ENCODE measurements at places on chromosomes 6 and 20. TPM values are rescaled to one million over a fixed set of nuclear protein-coding genes. Genes with fewer than 3 reads are reported as not detected.

CNPY3 gene
- 43.8 TPM for polyA plus RNA-seq

DNA sequence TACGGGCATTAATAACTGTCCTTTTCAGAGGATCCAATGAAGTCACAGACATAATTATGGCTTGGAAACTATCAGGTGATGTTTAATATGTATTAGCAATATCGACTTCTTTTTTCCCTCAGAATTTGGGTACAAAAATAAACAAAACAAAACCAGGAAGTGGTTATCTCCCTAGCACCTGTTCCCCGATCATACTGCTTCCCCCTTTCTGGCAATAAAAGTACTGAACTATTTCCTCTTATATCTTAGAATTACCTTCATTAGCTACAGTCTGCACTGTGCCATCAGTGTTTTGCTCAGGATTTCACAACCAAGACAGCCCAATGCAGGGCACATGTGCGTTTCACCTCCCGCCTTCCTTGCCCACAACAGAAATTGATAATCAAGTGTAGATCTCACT, 216.9 kb upstream of the BTBD3 start:
- no peak for DNase-seq

ESF1 gene
- polyA plus RNA-seq, result 9.2 TPM

DNA sequence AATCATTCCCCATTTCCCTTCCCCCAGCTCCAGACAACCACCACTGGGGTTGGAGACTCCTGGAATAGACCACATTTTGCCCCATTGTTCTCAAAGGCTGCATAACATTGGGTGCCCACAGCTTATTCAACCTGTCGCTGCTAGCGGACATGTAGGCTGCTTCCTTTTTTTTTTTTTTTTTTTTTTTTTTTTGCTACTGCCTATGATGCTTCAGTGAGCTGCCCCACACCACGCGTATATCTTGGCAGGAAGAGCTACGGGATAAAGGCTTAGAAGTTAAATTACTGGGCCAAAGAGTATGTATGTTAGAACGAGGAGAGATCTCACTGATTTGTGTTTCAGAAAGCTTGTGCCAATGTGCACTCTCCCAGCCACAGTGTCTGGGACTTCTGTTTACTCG, 7.0 kb downstream of the LBP start:
- DNase-seq, result peak; percentile 32

DNA sequence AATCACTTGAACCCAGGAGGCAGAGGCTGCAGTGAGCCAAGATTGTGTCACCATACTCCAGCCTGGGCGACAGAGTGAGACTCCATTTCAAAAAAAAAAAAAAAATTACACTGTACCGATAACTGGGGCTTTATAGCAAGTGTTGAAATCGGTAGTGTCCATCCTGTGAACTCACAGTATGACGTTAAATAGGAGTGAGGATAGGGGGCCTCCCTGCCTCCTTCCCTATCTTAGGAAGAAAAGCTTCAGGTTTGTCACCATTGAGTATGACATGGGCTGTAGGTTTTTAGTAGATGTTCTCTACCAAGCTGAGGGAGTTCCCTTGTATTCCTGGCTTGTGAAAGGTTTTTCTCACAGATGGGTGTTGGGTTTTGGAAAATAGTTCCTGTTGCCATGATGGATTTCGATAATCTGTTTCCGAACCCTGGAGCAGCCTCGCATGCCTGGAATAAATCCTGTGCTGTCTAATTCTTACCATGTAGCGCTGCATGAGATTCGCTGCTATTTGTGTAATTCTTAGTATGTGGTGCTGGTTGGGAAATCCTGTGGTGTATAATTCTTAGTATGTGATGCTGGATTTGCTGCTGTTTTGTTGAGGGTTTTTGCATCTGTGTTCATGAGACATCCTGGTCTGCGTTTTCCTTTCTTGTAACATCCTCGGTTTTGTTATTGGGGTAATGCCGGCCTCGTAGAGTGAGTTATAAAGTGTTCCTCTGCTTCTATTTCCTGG, 23.6 kb downstream of the NTSR1 start:
- DNase-seq, result no peak

GRCh38 chr6:71879016-71879415, 7.3 kb upstream of the RIMS1 start:
- DNase-seq, result no peak

GRCh38 chr6:135311446-135312200, 130.5 kb downstream of the MYB start:
- DNase-seq, result no peak

SKIC2 gene
- 48.8 TPM for polyA plus RNA-seq

DNA sequence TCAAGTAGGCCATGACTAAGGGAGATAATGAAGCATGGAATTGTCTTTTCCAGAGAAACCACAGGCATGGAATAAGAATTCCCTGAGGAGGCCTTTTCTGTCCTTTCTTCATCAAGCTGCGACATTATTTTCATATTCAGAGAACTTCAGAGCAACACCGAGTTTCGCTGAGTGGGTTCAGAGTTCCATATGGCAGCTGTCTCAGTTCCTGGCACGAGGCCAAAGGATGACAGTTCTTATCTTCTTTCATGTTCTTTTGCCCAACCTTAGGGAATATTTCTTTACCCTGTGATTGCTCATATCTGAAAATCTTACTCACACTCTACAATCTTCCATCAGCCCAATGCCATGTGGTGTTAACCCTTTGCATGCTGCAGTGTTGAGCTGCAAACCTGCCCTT, 135.3 kb upstream of the BMP2 start:
- DNase-seq, result no peak

JPH2 gene
- polyA plus RNA-seq, result 83.5 TPM

- no peak for DNase-seq
These were observed 232.1 kb downstream of the SYNE1 start for GRCh38 chr6:152404936-152405595.

- no peak for DNase-seq
These were observed 61.2 kb upstream of the CDYL start for GRCh38 chr6:4714961-4715501.

DNA sequence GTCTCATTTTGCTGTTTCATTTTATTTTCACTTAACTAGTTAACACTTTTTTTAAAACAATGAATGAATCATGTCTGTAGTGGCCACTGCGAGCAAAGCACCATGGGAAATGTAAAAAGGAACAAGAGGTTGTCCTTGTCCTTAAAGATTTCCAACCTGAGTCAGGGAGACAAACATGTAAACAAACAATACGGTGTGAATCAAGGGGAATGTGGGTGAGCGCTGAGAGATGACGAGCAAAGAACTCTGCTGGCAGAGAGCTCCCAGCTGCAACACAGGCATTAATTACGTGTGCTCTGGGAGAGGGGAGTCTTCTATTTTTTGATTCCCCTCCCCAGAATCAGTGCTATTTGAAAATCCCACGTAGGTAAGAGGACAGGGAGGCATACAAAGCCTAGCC, 84.3 kb downstream of the ATXN1 start:
- no peak for DNase-seq

BTNL2 gene
- not detected for polyA plus RNA-seq

CGAS gene
- 3.1 TPM for polyA plus RNA-seq

TSPO2 gene
- polyA plus RNA-seq, result not detected

GRCh38 chr6:119174879-119175817, 96.7 kb upstream of the FAM184A start:
- DNase-seq, result no peak

STMND1 gene
- not detected for polyA plus RNA-seq

DNA sequence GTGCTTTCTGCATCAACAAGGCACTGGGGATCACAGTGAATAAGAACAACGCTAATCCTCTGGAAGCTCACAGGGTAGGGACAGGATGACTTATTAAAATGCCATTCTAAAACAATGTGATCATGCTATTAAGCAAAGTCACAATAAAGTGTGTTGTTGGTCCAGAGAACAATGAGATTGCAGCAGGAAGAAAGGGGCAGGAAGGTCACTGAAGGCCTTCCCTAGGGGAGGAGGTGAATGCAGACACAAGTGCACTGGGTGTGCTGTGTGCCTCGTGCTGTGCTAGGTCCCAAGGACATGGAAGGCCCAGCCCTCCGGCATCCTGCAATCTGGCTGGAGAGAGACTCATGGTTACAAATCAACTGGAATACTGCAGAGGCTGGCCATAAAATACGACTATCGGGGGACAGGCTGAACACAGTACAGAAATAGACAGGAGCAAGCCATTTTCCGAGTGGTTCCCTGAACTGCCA, 55.7 kb downstream of the LYRM4 start:
- DNase-seq, result no peak

DNA sequence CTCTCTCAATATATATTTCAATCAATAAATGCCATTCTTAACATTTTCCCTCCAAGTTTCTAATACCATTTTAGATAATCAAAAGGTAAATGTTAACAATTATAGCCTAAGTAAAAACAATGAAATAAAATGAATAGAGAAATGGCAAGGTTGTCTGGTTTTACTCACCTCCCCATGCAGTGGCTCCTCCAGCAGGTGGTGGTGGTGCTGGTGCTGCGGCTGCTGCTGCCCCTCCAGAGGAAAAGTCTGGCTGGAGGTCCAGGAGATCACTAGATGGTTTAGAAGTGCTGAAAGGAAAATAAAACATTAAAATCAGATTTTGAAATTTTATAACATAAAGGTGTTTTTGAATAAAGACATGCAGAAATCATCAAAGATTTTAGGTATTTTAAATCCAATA, 93.2 kb downstream of the PRSS35 start:
- DNase-seq, result no peak

GRCh38 chr6:114055349-114055748, 84.4 kb upstream of the HDAC2 start:
- no peak for DNase-seq

TNFRSF6B gene
- 35.6 TPM for polyA plus RNA-seq

IL17F gene
- polyA plus RNA-seq, result not detected

DNA sequence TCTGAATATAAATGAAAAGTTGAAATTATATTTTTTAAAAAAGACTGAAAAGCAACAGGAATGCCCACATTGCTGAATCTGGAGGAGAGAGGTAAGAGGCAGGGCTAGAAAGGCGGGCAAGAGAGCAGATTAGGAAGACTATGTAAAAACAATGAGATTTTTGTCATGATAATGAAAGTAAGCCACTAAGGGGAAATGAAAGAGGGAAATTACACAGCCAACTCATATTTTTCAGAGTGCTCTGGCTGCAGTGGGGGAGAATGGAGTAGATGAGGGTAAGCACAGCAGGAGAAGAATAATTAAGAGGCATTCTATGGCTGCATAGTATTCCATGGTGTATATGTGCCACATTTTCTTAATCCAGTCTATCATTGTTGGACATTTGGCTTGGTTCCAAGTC, 281.9 kb downstream of the PKHD1 start:
- DNase-seq, result no peak

DNA sequence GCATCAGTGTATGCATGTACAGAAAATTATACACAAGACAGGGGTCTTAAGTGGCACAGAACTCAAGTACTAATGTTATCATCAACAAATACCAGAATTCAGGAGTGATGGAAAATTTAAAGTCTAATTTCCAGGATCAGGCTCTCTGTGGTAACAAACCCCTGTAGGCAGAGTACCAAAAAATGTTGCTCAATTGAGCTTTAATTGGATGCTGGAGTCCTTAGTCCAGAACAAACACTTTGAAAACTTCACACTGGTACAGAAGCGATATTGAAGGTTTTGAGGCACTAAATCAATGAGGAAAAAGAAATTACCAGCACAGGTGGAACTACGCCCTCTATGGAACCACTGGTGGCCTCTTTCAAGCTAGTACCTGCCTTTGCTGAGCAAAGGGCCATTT, 113.1 kb downstream of the FOXC1 start:
- DNase-seq, result no peak

GRCh38 chr6:33620856-33621710, at the start of gene ITPR3:
Gene ITPR3, plus strand, starts transcription at chr6:33621322. Its CDS starts 281 bp downstream, at chr6:33621603.
- DNase-seq, result no peak

GRCh38 chr20:2236256-2236655, 59.5 kb upstream of the TGM3 start:
- DNase-seq, result no peak

FOXA2 gene
- not detected for polyA plus RNA-seq

PLA2G7 gene
- 0.77 TPM for polyA plus RNA-seq

GRCh38 chr20:60138256-60139220, 180.3 kb downstream of the CDH26 start:
- no peak for DNase-seq
